ENCODE measurements at places on chromosomes 11 and 22.

DNA sequence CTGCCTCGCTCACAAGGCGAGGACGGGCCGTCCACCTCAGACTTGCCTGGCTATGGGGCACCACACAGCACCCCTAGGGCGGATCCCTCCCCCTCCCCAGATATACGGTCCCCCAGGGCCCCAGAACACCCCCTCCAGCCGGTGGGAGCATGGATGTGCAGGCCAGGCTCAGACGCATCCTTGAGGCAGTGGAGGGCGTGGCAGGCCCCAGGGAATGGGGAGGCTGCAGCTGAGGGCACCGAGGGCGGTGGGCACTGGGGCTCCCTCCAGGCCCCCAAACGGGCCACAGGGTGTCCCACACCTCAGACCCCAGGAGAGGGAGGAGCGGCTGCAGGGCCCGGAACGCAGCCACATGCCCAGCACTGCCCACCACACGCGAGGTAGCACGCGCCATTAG is 12.1 kb downstream of the TTLL8 start:
- DNase-seq = no peak

- no peak for DNase-seq
Observed at GRCh38 chr11:88402192-88402715, 64.7 kb upstream of the CTSC start.

DNA sequence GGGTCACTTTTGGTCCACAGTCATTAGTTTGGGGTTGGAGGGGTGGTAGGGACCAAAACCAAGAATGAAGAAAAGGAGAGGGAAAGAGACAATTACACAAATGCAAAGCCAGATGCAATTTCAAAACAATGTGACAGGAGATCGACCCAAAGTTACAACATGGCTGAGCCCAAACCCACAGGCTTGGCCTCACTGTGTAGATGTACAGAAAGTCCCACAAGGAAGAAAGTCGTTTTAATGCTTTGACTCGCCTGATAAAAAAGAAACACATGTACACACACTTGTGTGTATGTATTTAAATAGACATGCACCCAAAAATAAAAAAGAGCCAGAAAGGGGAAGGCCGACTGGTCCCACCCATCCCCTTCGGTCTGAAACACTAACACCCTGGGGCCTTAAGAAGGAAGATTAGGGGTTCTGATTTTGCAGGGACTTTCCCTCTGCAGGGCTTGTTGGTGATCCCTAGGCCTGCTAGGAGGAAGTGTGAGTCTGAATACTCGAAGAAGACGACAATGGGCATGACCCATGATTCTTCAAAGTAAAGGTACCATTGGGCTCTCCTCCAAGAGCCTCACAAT is 104.1 kb downstream of the ETS1 start:
- no peak for DNase-seq

GRCh38 chr11:96103102-96103501 is 179.2 kb upstream of the MTMR2 start:
- DNase-seq = no peak

GRCh38 chr11:96143041-96143521 is 199.9 kb downstream of the MAML2 start:
- DNase-seq = no peak

DNA sequence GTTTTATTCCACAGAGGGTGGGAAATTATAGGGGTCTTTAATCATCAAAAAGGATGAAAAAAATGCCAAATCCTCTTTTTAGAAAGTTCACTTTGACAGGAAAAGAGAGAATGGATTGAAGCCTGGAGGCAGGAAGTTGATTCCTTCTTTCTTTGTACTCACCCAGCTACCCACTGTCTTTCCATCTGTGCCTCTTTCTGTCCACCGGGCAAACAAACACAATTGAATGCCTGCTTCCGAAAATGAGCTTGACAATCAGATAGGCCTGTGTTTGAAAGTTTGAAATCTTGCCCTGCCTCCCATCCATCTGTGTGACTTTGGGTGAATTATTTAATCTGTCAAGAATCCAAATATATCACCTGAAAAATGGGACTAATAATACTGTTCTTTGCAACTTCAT is 81.1 kb downstream of the SCN3B start:
- no peak for DNase-seq

- no peak for DNase-seq
Observed at GRCh38 chr22:35537232-35537631, 3.4 kb upstream of the RASD2 start.

GRCh38 chr11:115460512-115460911 is 43.7 kb downstream of the CADM1 start:
- no peak for DNase-seq

GRCh38 chr11:19389787-19390303 is 149.1 kb upstream of the E2F8 start:
- DNase-seq = no peak

- DNase-seq = no peak
Observed at GRCh38 chr11:109747839-109748238, 325.8 kb downstream of the C11orf87 start.

GRCh38 chr11:88315981-88316441 is 21.5 kb downstream of the CTSC start:
- DNase-seq = no peak

- DNase-seq = no peak
Observed at GRCh38 chr11:121524233-121524631, 71.5 kb upstream of the SORL1-AS1 start.

- DNase-seq = no peak
Observed at GRCh38 chr11:109707411-109707810, 285.4 kb downstream of the C11orf87 start.

DNA sequence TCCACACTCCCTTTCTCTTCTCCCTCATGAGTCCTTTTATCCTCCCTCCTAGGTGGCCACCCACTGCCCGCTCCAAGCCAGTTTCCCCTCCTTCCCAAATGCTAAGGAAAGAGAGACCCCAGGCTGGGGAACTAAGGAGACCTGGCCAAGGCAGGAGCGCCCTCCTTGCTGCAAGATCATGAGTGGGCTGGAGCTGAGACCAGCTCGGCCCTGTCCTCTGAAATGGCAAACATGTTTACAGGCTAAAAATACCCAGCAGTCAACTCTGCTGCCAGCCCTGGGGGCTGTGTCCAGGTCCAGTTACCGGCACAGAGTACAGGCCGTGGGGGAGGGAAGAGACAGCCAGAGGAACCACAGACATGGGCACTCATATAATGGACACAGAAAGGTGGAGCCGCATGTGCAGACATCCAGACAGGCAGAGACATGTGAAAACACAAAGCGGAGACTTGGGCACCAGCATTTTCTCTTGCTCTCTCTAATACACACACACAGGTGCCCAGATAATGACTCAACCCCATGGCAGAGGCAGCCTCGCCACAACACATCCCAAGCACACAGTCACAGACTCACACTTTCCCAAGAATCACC is 1.2 kb upstream of the AHNAK start:
- no peak for DNase-seq

GRCh38 chr11:36817336-36817965 is 219.4 kb upstream of the RAG2 start:
- no peak for DNase-seq

- no peak for DNase-seq
Observed at GRCh38 chr22:48845356-48845936, 982.2 kb downstream of the BRD1 start.

- DNase-seq = no peak
Observed at GRCh38 chr11:130203766-130204702, 44.5 kb downstream of the ST14 start.

DNA sequence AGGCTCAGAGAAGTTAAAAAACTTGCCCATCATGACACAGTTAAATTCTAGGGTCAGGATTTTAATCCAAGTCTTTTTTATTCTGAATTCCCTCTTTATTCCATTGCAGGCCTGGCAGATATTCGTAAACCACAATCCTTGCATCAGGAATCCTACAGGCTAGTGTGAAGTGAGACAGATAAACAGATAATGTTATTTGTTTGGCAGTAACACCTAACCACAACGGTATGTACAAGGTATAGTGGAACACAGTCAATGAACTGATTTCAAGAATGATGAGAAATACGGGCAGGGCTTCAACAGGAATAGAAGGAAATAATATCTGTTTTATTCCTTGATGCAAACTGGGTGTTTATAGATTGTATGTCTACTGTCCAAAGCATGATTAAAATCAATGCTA is 32.0 kb upstream of the NARS2 start:
- no peak for DNase-seq

- no peak for DNase-seq
Observed at GRCh38 chr11:35415487-35415886, 3.9 kb downstream of the SLC1A2 start.

- DNase-seq = no peak
Observed at GRCh38 chr22:27801202-27801615, 347 bp downstream of the MN1 start.

GRCh38 chr22:26610996-26611395 is 6.8 kb downstream of the CRYBB1 start:
- DNase-seq = no peak

- DNase-seq = no peak
Observed at GRCh38 chr11:85620256-85620655, 6.9 kb downstream of the DLG2 start.

GRCh38 chr11:45650166-45651095 is 15.0 kb downstream of the CHST1 start:
- no peak for DNase-seq

- no peak for DNase-seq
Observed at GRCh38 chr22:38098410-38099249, 11.9 kb downstream of the BAIAP2L2 start.

DNA sequence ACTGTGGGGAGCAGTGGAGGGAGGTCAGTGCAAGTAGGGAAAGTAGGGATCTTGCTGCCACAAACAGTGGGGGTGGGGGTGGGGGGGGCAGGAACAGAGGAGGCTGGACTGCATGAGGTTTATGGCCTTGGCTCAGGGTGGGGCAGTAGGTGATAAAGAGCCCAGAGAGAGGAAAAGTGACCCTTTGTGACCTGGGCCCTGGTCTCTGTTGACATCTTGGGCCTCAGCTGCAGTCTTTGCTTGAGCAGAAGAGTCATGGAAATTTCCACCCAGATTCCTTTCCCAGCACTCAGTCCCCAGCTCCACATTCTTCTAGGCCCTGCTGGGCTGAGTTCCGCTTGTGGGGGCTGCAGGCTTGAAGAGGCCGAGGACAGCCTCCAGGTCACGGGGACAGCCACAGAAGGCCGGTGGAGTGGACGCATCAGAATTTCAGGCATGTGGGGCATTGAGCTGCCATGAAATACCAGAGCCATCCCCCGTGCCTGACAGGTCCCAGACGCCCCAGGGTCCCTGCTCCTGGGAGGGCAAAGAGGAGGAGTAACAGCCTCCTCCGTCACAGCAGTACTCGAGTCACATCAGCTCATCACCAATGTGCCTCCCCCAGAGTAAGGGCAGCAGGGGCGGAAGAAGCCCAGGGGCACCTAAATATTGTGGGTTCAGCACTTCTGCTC is 9.7 kb upstream of the MALAT1 start:
- DNase-seq = no peak

GRCh38 chr11:3104961-3105790 is 48.0 kb upstream of the CARS1 start:
- no peak for DNase-seq

GRCh38 chr11:73003088-73003487 is 139.0 kb downstream of the FCHSD2 start:
- DNase-seq = no peak

GRCh38 chr11:65410936-65411680 is 11.5 kb upstream of the NEAT1 start:
- no peak for DNase-seq

DNA sequence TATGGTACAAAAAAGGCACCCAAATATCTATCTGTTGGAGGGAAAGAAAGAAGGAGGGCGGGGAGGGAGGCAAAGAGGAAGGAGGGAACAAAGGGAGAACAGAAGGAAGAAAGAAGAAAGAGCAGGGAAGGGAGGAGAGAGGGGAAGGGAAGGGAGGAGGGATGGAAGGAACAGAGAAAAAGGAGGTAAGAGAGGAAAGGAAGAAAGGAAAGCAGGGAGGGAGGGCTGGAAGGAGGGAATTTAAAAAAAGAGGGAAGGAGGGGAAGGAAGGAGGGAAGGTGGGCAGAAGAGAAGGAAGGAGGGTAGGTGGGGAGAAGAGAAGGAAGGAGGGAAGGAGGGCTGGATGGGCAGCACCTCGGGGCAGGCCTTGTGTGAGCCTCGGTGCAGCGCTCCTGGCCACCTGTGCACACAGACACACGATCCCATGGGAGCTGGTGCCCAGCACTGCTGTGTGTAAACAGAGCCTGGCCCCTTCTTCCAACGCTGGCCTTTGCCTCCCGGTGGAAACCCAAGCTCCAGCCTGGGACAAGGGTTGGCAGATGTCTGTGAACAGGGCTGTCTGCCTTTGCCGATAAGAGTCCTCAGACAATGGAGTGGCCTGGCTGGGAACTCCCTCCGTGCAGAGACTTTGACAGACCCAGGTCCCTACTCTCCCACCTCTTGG is 23.2 kb downstream of the SMIM38 start:
- no peak for DNase-seq

DNA sequence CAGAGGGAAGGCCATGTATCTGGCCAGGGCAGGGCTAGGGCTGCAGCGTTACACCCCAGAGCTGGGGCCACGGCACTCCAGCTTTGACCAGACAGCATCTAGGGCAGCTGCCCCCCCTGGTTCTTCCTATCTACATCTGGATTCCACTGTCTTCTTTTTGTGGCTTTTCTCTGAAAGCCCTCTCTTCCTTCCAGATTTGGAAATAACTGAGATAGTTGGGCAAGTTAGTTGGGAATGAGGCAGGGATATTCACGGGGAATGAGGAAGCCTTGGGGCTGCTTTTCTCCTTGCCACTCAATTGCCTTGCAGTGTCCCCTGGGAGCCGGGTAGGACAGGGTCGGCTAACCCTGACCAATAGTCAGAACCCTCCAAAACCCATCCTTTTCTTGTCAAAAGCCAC is 26.8 kb downstream of the CLMP start:
- no peak for DNase-seq

- no peak for DNase-seq
Observed at GRCh38 chr11:87443707-87444106, 406.0 kb downstream of the TMEM135 start.

- DNase-seq = no peak
Observed at GRCh38 chr11:123425367-123425766, 4.7 kb upstream of the GRAMD1B start.
